Lower leg skin (tissue), 4 donors: ENCODE measurements at places on chromosomes 1 and 21.

GRCh38 chr1:89629146-89629545 lies 3.8 kb upstream of the LRRC8C start:
- DNase-seq = no peak

- no peak for DNase-seq
Measured at GRCh38 chr1:104720741-104721140, 971.0 kb downstream of the AMY1C start.

DNA sequence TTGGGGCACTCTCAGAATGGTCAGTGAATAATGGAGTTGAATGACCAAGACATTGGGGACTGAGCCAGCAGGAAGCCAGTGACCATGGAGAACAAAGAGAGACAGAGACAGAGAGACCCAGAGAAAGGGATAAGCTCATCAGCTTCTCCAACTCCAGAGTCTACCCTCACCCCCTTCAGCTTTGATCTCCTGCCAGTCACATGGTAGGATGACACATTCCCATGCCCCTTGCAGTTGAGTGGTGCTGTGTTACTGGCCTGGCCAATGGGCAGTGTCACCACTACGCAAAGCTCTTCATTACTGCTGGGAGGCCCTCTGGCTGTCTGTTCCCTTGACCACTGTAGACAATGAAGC lies 643.5 kb downstream of the AJAP1 start:
- no peak for DNase-seq

DNA sequence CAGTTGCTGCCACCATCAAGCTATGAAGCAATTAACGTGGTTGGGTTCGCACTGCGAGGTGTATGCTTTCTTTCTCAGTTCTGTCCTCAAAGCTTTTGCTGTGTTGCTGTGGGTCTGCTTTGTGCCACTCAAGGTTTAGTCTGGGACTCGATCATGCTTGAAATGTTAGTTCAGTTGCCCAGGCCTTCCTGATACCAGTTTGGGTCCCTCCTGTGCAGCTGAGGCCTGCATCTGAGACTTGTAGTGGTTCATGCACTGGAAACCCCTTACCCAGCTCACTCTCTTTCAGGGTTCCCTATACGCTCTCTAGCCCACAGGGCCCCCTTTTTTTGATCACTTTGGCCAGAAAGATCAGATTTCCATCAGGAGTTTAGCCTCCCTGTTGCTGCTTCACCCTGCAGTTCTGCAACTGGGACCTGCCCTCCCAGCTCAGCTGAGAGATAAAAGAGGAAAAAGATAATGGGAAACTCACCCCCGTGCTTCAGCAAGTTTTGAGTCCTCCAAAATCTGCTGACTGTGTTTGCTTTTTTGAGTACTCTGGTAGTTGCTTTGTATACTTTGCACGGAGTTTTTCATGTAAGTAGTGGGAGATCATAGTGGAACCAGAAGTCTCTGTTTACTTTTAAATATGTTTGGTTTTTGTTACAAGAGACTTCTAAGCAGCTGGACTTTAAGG lies 317.0 kb downstream of the HHAT start:
- DNase-seq = no peak

- no peak for DNase-seq
Measured at GRCh38 chr1:218677026-218677425, 331.9 kb downstream of the TGFB2 start.
